Hypothalamus (tissue), 51 donors: ENCODE measurements at places on chromosomes 13 and 19.
A peak's percentile ranks its signal among the peaks of the same experiment; 100 is the strongest.

DNA sequence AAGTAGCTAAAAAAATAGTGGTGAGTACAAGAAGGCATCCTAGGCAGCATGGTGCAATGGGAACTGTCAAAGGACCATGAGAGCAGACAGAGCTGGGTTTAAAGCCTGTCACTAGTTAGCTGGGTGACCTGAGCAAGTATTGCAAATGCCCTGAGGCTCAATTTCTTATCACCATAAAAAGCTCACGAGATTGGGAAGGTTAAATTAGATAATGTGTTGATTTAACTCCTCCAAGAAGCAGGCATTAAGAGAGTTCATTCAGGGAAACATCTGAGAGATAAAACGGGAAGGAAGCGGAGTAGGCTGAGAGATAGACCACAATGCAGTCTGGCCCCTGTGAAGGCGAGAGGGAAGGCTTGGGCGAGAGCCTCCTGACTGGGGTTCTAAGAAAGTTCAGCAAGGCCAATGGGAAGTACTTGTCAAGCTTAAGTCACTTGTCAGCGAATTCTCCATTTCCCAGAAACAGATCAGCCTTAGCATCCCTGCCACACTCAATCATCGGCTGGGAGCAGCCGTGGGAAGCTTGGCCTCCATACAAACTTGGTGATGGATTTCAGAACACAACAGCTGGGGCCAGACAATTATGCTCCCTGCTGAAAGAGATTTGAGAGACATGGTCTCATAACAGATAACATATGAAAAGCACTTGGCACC, 105.5 kb downstream of the POU4F1 start:
- no peak for DNase-seq

GRCh38 chr19:1747285-1748114, 5.8 kb upstream of the ONECUT3 start:
- no peak for DNase-seq

DNA sequence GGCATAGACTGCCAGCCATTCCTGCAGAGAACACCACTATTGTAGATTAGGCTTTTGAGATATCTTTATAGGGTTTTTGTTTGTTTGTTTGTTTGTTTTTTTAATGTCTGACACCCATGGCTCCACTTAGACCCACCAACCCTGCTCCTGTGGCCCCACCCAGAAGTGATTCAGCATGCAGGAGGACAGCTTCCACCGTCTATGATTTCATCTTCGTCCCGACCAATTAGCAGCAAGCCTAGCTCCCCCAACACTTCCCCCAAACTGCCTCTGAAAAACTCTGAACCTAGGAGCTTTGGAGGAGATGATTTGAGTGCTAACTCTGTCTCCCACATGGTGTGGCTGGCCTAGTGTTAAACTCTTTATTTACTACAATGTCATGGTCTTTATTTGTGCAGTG, 108.3 kb upstream of the RXFP2 start:
- DNase-seq, result no peak

DNA sequence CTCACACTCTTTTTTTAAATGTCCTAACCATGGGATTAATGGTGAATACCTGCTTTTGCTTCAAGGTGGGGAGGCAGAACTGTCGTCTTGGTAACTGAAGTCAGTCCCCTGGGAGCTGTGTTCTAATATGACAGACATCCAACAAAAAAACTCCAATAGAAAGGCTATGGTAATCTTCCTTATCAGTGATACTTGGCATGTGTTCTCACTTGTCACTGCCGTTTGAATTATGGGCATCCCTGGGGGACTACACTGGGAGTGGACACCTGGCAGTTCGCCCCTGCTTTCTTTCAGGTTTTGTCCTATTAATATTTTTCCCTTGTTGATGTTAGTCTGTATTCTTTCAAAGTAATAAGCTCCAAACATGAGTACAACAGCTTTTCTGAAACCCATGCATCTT, 252.6 kb downstream of the SLITRK5 start:
- no peak for DNase-seq

DNA sequence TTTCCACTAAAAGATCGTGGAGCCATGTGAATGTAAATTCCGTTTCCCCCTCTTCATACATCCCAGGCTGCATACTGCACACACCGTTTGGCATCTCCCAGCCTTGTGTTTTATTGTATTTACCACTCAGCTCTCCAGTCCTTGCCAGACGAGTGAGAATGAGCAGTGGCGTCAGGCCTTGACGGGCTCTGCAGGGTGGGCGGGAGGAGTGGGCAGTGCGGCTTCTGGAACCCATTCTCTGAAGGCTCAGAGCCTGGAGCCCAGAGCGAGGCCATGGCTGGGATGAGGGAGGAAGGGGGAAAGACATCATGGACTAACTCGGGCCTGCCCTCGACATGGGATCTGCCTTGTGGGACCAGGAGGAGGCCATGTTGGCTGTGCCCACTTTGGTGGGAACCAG, 25.1 kb downstream of the BICRA start:
- no peak for DNase-seq

DNA sequence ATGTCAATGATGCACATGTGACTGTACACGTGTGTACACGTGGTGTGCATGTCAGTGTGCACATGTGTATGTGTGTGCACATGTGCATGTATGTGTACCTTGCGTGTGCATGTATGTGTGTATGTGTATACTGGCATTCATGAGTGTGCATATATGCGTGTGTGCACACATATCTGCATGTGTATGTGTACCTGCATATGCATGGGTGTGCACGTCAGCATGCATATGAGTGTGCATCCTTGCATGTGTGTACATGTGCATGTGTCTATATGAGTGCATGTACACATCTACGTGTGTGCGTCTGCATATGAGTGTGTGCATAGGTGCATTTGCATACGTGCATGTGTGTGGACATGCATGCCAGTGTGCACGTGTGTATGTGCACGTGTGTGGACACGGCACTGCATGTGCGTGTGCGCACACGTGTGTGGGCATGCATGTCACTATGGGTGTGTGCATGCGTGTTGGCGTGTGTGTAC, 48.5 kb downstream of the GADD45B start:
- DNase-seq, result no peak

- DNase-seq, result no peak
These were observed 118.8 kb downstream of the VWA8 start for GRCh38 chr13:41842036-41842620.

GRCh38 chr19:33919291-33919690, 122.6 kb downstream of the KCTD15 start:
- no peak for DNase-seq

DNA sequence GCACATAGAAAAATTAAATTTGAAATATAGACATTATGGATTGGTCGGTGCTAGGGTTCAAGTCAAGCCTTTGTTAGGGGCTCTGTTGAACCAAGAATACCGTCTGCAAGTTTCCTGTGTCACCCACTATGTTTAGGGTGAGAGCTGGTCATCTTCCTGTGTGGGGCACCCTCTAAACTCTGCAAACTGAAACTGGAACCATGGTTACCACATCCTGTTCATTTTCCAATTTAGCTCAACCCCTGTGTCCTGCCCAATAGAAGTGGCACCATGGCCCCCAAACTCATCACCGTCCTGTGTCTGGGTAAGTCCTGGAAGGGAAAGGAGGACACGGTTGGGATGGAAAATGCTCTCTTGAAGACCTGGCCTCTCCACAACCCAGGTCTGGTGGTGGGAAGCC, 29.9 kb downstream of the LAIR2 start:
- no peak for DNase-seq

- DNase-seq, result no peak
These were observed 429.0 kb upstream of the MIR17HG start for GRCh38 chr13:90918536-90918935.

GRCh38 chr13:27599845-27600553, 20.3 kb downstream of the LNX2 start:
- DNase-seq, result no peak

GRCh38 chr19:39106194-39106593, 19.4 kb upstream of the PAK4 start:
- no peak for DNase-seq

DNA sequence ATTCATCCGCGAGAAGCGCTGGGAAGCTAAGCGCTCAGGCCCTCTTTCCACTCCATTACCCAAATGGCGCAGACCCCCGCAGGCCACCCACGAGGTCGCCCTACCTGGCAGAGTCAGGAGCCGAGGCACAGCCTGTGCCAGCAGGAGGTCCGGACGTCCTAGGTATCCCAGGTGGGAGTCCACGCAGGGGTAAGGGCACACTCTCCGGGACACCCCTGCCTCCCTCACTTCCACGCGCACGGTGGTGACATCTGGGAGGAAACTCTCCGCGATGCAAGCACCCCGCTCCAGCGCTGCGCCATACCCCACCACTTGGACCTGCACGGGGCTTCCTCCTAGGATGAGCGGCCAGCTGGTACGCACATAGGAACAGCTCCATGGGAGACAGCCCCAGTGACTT, 95.1 kb upstream of the ARHGEF7 start:
- no peak for DNase-seq

- no peak for DNase-seq
These were observed 472.1 kb upstream of the TSHZ3 start for GRCh38 chr19:31821346-31821745.

- DNase-seq, result no peak
These were observed 1505.1 kb downstream of the PCDH9 start for GRCh38 chr13:65725006-65725405.

GRCh38 chr19:2251106-2252054, 2.3 kb downstream of the AMH start:
- DNase-seq, result no peak

GRCh38 chr19:18436671-18437490, 1.1 kb downstream of the ISYNA1 start:
- peak; percentile 43 for DNase-seq

GRCh38 chr13:45315520-45316167, 25.3 kb downstream of the TPT1 start:
- no peak for DNase-seq

GRCh38 chr13:94646904-94647303, 45.2 kb downstream of the GPR180 start:
- DNase-seq, result no peak

- no peak for DNase-seq
These were observed 2.6 kb downstream of the FGF9 start for GRCh38 chr13:21673539-21673788.

GRCh38 chr19:16506961-16507360, 10.8 kb downstream of the C19orf44 start:
- DNase-seq, result no peak

- DNase-seq, result no peak
These were observed 12.4 kb upstream of the ZNF486 start for GRCh38 chr19:20154636-20155035.

DNA sequence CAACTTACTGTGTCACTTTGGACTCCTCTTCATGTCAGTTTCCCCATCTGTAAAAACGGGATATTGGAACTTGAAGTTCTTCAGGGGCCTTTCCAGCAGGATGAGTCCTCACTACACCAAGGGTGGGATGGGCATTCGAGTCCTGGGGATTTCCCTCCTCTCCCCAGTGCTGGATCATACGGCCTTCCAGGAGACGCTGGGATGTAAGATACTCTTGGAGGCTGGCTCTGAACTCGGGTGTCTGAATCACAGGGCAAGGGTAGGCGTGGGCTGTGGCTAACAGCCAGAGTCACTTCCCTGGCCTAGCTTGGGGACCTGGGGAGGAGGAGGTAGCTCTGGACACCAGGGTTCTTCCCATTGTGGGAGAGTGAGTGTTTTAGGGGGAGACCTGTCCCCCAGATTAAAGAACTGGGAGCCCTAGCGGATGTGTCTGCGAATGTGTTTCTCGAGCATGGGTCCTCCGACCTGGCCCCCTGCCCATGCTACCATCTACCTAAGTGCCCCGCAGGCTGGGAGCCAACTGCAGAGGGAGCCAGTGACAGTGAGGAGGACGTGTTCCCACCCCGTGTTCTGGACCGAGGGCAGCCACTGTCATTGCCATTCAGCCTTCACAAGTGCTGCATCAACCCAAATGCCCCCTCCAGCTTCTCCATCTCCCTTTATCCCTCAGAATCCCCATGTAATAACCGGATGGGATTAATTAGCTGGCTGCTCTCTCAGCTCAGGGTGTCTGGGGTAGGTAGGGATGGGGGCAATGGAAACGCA, 2.4 kb upstream of the CYTH2 start:
- DNase-seq, result no peak

DNA sequence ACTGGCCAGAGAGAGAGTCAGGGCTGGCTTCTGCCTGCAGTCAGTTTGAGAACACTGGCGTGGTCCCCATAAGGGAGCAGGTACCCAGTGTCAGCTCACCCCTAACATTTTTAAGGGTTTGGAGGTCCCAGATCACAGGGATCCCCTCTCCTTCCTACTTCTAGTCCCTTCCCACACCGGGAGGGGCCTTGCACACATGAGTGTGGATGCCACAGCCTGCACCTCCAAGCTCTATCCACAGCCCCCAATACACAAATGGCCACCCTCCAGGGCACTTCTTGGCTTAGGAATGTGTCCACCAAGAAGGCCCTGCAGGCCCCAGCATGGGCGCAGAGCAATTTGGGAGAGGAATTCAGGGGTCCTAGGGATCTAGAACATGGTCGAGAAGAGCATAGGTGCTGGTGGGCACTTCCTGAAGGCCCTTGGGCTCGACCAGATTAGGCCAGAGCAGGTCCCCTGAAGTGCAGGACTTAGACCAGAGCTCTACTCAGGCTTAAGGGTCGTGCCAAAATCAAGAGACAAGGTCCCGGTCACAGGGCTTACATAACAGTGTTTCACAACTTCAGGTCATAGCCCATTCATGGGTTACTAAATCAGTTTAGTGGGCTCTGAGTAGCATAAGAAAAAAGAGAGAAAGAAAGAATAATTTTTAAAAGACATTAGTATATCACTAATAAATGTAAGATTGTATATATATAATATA, 16.0 kb downstream of the FXYD5 start:
- DNase-seq, result no peak

DNA sequence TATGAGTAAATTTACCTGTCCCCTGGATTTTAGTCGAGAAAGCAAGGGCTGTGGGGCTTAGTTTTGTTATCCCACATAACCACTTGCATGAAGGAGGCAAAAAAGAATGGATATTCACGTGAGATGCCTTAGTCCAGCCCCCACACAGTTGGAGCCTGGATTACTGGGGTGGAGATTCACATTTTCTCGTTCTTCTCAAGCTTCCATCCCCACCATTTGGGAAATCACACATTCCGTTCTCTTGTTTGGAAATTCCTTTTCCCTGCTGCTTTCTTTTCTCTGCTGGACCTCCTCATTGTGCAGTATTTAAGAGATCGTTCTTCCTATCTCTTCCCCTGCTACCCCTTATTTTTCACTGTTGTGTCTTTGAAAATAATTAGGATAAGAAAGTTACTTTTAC, 45.1 kb upstream of the FARP1 start:
- DNase-seq, result no peak

GRCh38 chr19:45059258-45059965, 16.9 kb downstream of the ZNF296 start:
- DNase-seq, result peak; percentile 31

- DNase-seq, result no peak
These were observed 1.3 kb downstream of the FAM174C start for GRCh38 chr19:1276628-1277022.
